Testis (tissue), 5 donors: ENCODE measurements at places on chromosomes 12 and 14.

GRCh38 chr14:98682726-98683125, 589.3 kb downstream of the BCL11B start:
- no peak for DNase-seq

DNA sequence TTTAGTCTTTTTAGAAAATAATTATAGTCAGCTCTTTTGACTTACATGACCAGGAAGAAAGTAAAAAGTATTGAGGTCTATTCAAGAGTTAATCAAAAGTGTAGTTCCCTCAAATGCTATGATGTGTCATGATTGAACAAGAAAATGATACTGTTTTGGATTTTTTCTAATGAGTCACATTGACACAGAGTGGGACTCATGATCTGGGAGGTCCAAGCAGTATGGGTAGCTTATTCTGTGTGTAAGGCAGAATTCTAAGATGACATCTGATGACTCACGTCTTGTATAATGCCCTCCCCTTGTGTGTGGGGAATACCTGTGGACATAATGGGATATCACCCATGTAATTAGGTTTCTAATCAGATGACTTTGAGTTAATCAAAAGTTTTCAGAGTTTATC, 178.1 kb upstream of the DDHD1 start:
- DNase-seq: no peak

- no peak for DNase-seq
Measured at GRCh38 chr14:104770072-104770579, 17.2 kb downstream of the SIVA1 start.

- DNase-seq: no peak
Measured at GRCh38 chr14:24921903-24922302, 128.0 kb downstream of the STXBP6 start.

- no peak for DNase-seq
Measured at GRCh38 chr12:21819236-21819635, 44.7 kb upstream of the KCNJ8 start.

DNA sequence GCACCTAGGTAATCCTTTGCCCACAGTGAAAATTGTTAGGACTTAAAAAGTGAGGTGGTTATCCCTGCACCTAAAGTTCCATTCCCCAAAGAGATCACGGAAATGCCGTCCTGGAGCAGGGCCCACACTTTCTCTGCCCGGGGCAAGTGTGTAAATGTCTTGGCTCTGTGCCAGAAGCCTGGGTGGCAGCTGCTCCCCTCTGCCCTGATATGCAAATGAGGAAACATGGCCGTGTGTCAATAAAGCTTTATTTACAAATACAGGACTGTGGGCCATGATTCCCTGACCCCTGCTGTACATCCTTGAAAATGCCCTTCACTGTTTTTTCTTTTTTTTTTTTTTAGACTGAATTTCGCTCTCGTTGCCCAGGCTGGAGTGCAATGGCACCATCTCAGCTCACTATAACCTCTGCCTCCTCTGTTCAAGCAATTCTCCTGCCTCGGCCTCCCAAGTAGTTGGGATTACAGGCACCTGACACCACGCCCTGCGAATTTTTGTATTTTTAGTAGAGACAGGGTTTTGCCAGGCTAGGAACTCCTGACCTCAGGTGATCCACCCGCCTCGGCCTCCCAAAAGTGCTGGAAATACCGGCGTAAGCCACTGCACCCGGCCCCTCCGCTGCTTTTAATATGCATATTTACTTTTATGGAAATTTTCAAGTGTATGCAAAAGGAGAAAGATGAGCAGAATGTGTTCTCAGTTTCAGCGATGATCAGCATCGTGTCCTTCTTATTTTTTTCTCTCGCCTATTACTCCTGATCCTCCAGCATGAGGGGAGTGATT, 75.5 kb downstream of the GALNT9 start:
- DNase-seq: no peak

DNA sequence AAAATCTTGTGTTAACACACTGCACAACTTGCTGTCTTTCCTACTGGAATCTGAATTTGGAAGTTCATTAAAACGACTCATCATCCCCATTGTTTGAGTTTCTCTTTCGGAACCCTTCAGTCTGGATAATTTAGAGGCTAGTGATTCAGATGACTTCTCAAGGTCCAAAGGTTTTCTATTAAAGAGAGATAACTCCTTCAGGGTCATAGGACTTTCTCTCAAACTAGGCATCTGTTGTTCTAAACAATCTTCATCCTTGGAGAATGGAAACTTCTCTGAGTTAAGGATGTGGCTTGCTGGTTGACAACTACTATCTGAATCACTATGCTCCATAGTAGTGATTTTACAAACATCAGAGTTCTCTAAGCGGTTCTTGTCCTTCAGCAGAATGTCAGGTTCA, 4.4 kb downstream of the MLH3 start:
- no peak for DNase-seq

DNA sequence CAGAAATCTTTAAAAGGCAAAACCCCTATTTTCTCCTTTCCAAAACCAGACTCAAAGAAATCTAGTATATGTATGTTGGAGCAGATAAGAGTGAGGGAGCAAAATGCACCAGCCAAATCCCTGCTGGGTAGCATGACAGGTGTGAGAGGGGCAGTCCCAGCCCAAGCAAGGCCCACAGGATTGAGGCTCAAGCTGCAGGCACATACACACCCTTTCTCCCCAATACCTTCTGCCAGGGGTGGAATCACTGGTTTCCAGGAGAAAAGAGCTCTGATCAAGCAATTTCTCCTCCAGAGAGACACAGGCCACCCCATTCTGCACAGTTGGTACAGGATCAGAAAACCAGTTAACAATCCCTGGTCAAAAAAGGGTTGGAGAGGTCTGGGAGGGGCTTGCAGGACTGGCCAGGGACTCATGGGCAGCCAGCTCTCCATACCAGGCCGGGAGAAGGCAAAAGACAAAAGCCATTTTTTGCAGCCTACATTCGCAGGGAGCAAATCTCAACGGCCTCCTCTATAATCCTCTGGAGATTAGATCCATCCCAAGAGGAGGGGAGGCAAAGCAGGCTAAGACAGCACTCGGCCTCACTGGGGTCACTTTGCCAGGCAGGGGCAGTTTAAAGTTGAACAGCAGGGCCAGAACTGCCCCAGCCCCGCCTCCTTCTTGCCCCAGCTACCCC, 2.1 kb downstream of the KMT2D start:
- no peak for DNase-seq

- no peak for DNase-seq
Measured at GRCh38 chr14:62133776-62134550, 371.7 kb downstream of the SNAPC1 start.

DNA sequence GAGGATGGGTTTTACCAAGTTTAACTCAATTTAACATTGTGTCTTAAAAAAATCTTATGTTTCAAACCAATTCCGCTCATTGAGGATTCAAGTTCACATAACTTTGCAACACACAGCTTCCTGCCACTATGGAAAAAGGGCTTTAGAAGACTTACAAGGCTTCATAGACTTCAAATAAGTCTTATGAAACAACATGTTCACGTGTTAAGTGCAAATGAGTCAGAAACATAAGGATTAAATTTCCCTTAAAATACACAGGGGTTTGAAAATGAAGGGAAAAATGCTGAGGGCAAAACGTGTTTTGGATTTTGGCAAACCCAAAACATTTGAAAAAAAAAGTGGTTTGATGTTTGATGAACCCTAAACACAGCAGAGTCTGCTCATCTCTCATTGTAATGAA, 364.8 kb downstream of the BMP4 start:
- no peak for DNase-seq

DNA sequence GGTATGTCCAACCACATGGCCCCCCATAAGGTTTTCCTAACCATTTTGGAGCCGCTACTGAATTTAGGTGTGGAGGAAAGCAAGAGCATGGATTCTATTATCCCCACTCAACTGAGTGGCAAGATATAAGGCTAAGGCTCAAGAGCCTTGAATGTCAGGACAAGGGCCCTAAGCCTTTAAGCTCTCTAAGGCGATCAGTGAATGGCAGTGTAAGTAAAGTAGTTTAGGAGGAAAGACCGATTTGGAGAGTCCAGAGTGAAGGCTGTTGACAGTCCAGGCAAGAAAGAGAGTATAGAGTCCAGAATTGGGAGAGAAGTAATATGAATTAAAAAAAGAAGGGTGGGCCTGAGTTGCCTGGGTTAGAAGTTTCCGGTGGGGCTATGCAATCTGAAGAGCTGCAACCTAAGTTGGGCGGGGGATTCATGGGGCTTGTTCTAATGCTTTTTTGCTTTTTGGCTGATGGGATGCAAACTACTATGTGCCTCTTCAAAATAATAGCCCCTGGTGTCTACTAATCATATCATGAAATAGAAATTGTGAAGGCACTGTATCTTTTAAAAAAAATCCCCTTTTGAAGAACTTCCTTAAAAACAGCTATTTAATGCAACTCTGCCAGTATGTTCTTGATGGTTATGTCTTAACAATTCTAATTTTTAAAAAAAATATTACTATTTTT, at the start of gene SPIC:
SPIC (plus strand) TSS at position 626 of the 676 bp plus-strand sequence. CDS start 1,569 bp downstream, outside the sequence.
- no peak for DNase-seq

DNA sequence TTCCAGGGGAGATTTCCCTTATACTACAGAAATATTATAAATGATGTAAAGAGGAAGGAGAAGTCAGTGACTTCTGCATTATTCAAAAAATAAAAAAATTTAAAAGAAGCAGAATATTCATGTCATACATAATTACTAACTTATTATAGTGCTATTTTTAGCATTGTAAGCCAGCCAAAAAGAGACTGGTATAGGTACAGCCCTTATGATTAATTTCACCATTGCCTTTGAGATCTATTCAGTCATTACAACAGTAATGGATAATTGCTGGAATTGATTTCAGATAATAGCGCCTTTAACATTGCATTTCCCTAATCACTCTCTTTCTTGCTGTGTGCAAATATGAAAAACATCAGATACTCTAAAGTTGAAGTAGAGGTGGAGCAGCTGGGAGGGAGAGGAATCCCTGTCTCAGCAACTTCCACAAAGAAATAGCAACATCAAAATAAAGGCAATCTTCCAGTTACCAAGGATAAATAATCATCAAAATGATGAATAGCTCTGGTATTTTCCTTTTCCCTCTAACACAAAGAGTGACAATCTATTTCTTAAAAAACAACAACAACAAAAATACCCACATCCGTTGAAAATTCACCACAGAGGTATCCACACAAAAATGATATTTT, 71.8 kb upstream of the OVCH1 start:
- DNase-seq: no peak

GRCh38 chr12:45439039-45439438, 223.1 kb downstream of the ANO6 start:
- no peak for DNase-seq

GRCh38 chr14:103179094-103179493, 55.8 kb downstream of the TNFAIP2 start:
- no peak for DNase-seq

GRCh38 chr14:22194664-22195063, 394.4 kb downstream of the DAD1 start:
- no peak for DNase-seq

DNA sequence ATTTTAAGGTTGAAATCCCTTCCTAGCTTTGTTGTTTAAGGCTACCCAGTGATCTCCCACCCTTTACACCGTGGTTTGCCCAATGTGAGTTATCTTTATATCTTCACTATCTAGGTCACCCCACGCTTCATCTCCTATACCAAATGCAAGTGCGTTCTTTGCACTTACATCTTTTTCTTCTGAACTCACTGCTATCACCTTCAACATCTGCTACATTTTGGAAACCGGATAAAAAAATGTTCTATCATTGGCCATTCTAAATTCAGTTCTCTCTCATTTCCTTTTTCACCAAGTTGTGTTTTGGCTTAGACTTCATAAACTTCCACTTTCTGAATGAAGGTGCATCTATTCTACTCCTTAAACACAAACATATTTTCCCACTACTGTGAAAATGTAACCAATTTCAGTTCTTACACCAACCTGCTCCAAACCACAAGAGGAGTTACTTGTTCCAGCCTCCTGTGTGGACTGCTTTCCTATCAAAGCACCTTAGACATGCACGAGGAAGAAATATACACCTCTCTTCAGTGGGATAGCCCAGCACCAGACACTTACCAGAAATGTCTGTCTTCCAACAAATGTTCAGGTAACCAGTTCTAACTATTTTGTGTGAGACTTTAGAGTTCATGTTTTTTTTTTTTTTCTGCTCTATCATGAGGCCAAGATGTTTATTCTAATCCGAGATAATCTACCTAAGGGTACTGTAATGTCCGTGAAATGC, 21.9 kb downstream of the CLEC9A start:
- no peak for DNase-seq

DNA sequence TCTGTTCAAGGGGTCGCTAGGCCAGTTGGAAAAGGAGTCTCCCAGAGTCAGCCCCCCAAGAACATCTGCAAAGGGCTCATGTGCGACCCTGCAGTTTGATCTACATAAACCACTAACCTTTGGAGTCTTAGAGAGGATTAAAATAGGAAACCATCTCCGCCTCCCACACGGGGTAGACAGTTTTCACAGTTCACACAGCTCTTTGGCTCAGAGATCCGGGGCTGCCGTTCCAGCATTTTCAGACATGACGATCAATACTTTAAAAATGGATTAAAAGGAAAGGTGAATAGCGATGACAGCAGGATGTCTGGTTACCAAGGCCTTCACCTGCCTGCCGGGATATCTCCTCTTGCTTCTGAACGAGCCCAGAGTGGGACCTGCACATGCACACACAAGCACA, 59.8 kb upstream of the BCL11B start:
- no peak for DNase-seq

- no peak for DNase-seq
Measured at GRCh38 chr12:104699489-104700190, 242.9 kb downstream of the CHST11 start.

GRCh38 chr14:30402846-30403245, 156.1 kb upstream of the G2E3 start:
- DNase-seq: no peak

DNA sequence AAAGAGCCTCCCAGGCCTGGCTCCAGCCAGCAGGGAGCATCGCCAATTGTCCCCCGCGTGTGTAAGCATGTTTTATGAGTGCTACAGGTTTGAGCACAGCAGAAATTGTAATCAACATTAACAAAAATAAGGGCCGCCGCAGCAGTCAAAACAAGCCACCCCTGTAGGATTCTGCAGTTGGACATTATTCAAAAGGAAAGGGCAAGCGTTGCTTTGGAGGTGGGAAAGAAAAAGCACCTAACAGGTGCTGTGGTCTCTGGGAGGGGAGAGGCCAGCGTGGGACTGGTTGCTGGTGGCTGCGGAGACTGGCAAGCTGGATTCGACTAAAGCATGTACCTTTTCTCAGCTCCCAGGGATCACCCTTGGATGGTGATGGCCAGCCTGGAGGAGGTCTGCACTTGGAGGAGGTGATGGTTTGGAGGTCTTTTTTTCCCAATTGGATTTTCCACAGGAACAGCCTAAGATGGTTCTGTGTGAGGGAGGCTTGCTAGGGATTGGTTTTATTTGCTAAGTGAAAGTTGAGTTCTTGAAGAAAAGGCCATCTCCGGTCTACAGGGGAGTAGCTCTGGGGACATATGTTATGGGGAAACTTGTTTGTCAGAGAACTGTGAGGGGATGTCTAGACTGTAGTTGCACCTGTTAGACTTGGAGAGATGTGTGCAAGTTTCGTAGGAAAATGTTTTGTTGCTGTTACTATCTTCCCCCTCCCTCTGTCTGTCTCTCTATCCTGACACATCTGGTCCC, 2.0 kb downstream of the DYRK2 start:
- DNase-seq: no peak
